HT-29 (cell line): ENCODE measurements at places on chromosomes 7 and 10.

DNA sequence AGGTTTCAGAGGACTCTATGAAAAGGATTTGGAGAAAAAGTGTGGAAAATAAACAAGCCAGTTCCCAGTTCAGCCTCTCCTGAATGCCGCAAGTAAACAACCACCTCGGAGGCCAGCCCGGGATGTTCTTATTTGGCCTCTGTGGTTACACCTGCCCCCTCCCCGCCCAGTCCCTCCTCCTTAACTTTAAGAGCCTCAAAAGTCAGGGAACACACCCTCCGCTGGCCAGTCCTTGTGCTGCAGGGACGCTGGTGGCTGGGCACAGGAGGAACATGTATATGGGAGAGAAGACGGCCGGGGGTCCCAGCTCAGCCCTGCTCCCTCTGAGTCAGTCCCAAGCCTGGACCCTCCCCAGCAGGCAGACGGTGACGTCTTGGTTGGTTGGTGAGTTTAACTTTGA, 6.1 kb downstream of the CHST3 start:
- DNase-seq, result peak; percentile 66

- DNase-seq, result no peak
Measured at GRCh38 chr10:107164992-107165391, 486 bp upstream of the SORCS1 start.

GRCh38 chr7:39547336-39547735, 18.9 kb upstream of the YAE1 start:
- no peak for DNase-seq

DNA sequence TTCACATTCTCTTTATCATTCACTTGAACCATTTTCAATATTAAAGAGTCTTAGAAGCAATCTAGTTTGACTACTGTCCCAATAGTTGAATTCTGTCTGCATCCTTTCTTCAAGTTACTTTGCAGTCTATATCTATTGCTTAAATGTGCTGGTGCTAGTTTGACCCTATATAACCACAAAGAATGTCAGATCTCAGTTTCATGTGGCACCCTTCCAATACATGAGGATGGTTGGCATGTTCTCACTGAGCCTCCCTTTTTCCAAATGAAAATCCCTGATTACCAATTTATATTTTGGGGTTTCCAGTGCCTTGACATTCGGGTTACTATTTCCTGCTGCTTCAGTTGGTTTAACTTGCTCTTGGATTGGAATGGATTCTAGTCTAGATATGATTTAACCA, 292.7 kb downstream of the EXOC4 start:
- no peak for DNase-seq

DNA sequence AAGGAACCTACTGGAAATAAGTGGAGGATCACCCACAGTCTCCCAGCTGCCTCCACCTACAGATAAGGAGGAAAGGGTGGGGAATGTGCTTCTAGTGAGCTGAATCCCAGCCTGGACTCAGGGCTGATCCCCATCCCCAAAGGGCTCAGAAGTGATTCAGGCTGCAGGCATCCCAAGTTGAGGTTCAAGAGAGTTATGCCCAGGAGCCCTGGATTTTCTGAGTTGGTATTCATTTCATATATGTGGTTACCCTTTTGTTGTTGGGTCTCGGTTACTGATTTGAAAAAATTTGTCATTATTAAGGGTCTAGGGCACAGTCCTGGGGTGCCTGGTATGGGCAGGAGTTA, 30.0 kb upstream of the SRGN start:
- no peak for DNase-seq

- peak; percentile 74 for DNase-seq
Measured at GRCh38 chr10:103736763-103737162, 118.6 kb downstream of the SH3PXD2A start.

GRCh38 chr10:48253970-48254657, 20.4 kb downstream of the FRMPD2 start:
- DNase-seq, result peak; percentile 28

- no peak for DNase-seq
Measured at GRCh38 chr10:79001082-79001885, 67.5 kb upstream of the ZMIZ1 start.

- DNase-seq, result no peak
Measured at GRCh38 chr10:109932391-109932790, 9.1 kb upstream of the XPNPEP1 start.

DNA sequence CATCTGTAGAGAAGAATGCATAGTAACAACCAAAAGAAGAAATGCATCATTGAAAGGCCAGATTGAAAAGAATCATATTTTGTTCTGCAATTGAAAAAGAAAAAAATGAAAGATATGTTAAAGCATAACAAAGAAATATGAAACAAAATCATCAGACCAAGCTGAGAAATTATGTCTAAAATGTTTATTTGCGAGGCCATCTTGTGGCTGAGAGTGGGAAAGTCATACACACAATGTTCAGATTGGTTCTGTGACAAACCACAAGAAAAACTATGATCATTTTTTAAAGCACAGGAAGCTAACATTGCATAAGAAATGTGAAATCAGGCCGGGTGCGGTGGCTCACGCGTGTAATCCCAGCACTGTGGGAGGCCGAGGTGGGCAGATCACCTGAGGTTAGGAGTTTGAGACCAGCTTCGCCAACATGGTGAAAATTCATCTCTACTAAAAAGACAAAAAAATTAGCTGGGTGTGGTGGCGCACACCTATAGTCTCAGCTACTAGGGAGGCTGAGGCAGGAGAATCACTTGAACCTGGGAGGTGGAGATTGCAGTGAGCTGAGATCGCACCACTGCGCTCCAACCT, 36.6 kb downstream of the ABCB5 start:
- DNase-seq, result peak; percentile 8

GRCh38 chr7:113892818-113893217, 26.0 kb downstream of the PPP1R3A start:
- DNase-seq, result no peak
